ENCODE measurements at places on chromosomes 2 and 18.

DNA sequence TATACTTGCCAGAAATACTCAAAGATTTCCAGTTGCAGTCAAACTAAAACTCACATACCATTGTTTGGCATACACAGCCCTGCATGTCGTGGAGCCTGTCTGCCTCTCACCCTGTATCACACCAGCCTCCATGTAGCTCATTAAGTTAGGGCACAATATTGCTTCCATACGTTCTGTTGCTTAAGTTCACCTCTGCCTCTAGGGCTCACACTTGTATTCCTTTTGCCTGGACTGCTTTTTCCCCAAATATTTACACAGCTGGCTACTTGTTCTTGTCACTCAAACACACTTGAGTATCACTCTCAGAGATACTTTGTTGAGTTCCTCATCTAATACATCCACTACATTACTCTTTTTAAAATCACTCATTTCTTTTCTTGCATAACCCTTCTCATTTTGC lies 83.1 kb downstream of the PTH2R start:
- DNase-seq: no peak

DNA sequence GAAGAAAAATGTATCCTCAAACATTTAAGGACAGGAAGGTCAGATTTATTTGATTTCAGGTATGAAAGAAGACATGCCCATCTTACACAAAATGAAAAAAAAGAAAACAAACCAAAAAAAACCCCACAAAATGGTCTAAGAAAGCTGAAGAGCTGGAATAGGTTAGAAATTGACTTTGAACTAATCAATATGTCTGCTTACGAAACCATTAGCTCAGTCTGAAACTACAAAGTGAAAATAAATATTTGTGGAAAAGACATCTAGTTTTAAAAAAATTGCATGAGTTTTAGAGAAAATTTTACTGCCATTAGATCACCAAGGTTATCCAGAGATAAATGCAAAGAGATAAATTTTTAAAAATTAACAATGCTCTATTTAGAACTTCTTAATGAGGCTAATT lies 125.3 kb downstream of the TMEFF2 start:
- DNase-seq: no peak

DNA sequence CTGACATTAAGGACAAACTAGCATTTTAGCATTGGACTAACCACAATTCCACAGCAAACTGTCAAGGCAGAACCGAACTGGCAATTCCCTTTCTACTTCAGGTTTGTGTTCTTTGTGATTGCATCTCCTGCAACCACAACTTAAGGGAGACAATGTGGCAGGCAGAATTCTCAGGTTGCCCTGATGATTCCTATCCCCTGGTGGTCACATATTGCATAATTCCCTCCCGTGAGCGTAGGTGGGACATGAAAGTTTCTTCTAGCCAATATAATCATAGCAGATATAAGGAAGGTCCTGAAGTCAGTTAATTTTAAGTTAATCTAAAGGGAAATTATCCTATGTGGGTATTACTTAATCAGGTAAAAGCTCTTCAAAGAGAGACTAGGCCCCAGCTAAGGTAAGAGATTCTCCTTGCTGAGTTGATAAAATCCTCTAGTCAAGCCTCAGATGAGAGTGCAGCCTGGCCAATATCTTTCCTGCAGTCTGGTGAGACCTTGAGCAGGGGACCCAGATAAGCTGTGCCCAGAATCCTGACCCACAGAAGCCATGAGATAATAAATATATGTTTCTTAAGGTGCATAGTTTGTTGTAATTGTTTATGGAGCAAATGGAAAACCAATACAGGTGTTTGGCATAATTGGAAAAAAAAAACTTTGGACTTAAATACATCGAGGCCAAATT lies 45.9 kb upstream of the TNP1 start:
- DNase-seq: no peak

GRCh38 chr2:138010890-138011289 lies 46.6 kb downstream of the HNMT start:
- DNase-seq: no peak

DNA sequence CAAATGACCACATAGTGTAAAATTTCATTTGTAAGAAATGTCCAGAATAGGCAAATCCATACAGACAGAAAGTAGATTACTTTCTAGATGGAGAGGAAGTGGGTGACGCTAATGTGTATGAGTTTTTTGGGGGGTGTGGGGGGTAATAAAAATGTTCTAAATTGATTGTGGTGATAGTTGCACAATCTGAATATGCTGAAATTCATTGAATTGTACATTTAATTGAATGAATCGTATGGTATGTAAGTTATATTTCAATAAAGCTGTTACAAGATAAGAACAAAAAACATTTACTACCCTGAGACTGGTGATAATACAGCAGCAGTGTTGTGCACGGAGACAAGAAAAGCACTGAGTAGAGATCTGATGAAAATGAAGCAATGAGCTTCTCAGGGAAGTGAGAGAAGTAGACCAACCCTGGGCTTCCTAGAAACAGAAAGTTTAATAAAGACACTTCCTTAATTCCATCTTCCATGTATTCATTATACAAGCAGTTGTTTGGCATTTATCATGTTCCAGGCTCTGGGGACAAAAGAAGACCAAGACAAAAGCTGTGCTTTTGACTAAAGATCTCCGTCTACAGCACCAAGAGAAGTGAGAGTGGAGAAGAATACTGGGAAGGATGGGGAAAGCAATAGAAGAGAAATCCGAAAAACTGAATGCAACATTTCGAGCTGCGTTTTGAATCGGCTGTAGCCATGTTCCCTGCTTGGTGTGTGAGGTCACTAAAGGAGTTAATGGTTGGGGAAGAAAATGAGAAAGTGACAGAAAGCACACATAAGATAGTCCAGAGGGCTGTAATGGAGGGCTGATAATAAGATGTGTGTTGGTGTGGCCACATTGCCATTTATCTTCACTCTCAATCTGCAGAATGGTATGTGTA lies 1.8 kb upstream of the PDE11A start:
- DNase-seq: no peak

- no peak for DNase-seq
Measured at GRCh38 chr18:27704736-27705361, 472.1 kb downstream of the CDH2 start.

DNA sequence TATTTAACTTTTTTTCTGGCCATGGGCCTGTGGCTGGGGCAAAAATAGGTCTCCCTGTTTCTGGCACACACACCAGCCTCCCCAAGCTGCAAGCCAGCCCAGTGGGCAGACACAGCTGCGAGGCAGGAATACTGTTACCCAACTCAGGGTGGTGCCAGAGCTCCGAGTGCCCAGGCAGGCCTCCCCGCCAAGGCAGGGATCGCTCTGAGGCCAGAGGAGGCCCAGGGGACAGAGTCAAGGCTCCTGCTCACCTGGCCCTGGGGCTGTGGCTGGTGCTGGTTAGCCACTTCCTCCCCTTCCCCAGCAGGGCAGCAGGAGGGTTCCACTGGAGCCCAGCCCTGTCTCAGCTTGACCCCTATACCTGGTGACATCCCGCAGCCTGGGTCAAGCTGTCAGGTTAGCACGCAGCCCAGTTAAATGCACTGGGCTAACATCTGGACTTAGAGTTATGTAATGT lies 67.1 kb upstream of the EPAS1 start:
- DNase-seq: no peak

DNA sequence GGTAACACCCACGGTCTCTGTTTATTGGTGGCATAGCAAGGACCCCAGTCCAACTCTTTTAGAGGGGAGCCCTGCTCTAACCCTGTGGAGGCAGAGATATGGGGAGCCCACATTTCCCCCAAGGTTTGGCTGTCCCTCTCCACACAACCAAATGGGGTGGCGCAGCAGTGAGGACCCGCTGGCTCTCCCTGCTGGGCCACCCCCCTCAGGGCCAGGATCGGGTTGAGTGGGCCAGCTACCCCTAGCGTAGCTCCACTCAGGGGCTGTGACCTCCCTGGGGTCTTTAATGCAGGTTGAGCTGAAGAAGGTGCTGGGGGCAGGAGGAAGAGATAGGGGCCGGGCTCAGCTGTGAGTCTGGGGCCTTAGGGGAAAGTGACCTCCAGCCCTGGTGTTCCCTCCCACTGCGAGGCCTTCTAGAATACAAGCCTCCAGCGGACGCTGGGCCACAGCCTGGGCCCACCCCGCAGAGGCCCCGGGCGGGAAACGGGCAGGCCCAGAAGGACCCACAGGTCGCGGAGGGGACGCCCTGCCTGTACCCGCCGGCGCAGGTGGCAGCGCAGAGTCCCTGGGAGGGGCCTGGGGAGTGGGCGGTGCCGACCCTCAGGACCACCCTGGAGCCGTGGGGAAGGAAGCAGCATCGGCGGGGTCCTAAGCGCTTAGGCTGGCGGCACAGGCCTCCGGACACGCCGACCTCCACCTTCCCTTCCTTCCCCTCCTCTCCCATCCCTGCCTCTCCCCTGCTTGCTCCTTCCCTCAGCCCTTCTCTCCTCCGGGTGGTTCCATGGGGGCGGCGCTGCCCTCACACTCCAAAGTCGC lies 9.6 kb downstream of the CROCC2 start:
- DNase-seq: no peak

DNA sequence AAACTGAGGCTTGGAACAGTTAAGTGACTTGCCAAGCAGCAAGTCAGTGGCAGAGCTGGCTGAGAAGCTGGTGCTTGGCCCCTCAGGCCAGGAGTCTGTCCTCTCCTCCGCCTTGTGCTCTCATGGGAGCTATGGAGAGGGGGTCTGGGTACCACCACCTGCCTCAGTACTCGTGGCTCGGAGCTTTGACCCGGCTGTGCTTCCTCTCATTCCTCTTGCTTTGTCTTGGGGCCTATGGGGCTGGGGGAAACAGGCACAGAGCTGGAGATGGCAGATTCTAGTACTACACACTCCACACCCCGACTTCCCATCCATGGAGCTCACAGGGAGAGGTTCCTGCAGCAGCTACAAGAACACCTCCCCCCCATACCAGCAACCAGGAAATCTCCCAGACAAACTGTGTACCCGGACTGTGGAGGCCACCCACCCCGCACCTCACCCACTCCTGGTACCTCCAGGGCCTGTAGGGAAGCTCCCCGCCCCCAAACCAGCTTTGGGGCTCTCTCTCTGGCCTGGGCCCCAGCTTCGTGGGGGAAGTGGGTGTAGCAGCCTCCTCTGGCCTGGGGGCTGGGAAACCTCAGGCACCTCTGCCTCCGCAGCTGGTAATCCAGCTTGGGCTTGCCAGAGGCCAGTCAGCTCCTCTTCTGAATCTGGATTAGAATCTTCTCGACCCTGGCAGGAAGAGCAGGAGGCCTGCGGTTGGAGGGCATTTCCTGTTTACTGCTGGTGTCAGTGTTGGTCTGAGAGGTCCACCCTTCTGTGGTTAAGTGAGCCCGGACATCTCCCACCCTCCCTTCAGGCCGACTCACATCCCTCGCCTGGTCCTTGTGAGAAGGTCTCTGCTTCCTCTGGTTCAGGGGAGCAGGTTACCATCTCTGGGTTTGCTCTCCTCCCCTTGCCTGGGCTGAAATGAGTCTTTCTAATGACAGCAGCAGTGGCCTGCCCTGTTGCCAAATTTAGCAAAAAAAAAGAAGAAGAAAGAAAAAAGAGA lies 22.3 kb upstream of the RHOB start:
- no peak for DNase-seq

DNA sequence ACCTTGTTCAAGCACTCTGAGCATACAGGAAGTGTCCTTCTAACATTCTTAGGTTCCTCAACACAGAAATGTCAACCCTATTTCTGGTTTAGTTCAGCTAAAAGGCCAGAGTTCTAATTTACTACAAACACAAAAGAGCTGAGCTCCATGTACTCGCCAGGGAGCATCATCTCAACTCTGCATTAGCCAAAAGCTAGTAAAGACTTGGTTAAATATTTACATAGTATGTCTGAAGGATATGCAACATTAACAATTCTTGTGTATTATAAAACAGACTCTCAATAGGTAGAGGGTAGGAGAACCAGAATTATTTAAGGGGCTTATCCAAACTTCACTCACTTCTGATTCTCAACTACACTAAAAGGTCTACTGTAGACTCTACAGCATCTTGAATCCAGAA lies 154.6 kb downstream of the THADA start:
- DNase-seq: no peak

GRCh38 chr2:168363347-168364092 lies 92.6 kb upstream of the CERS6 start:
- no peak for DNase-seq

DNA sequence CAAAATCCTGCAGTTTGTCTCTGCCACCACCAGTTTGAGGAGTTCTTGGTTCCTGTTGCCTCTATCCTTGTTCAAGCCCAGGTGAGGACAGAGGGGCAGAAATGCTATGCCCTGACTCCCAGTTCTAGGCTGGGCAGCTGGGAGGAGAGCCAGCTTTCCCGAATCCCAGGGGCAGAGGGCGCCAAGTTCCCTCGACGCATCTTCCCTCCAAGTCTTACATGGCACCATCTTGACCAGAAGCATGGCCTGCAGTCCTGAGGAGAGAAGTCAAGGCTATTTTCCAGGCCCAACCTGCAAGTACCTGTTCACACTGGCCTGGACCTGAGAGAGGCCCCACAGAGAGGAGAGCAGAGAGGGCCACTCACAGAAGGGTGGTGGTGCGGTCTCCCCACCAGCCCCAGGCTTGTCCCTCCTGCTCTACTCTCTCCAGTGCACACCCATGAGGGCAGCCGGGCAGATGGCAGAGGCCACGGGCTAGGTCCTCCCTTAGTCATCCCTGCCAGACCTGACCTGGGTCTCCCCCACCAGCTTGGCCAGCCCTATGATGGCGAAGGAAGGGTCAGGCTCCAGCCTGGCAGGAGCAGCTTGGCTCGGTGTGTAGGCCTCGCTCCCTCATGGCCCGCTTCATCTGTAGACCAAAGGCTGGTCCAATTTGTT lies 115.7 kb upstream of the MSTN start:
- no peak for DNase-seq

- no peak for DNase-seq
Measured at GRCh38 chr18:33062834-33063364, 290.1 kb upstream of the KLHL14 start.

DNA sequence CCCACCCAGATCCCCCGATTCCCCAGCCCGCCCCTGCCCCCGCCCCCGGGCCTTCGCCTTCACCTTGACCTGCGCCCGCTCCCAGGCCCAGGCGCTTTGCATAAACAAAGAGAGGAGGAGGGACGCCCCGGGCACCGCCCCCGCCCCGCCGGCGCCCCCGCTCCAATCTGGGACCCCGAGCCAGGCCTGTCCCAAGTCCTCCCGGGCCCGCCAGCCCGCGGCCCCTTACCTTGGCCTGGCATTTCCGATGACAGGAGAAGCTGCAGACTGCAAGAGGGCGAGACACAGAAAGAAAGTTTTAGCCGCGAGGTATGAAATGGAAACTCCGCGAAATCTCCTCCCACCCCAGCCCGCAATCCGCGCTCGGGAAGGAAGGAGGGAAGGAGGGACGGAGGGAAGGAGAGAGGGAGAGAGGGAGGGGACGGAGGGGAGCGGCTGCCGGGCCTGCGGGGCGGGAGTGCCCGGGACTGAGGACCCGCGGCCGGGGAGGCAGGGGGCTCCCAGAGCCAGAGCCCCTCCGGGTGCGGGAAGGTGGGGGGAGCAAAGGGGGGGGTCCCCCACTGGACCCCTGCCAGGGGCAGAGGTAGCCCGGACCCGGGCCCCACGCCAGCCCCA lies 24.2 kb downstream of the TNS1 start:
- no peak for DNase-seq

DNA sequence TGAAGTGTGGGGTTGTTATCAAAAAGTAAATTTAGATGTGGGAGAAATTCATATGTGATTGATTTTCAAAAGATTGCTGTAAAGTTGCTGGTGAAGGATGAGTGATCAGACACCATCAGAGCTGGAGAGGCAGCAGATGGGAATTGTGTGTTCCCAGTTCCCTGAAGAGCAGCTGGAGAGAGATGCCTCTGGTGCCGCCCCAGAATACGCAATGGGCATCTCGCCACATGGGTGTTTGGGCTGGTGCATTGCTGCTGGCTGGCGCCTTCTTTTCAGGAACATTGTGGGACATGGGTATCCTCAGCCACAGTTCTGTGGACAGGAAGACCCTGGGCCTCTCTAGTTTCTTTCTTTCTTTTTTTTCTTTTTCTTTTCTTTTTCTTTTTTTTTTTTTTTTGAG lies 11.9 kb downstream of the ATG4B start:
- DNase-seq: no peak
